ENCODE measurements at places on chromosomes 2 and 18. TPM values are rescaled to one million over a fixed set of nuclear protein-coding genes. Genes with fewer than 3 reads are reported as not detected.

The LIMS4 gene
- 10.8 TPM for total RNA-seq

The CYBRD1 gene
- total RNA-seq, result 289 TPM

DNA sequence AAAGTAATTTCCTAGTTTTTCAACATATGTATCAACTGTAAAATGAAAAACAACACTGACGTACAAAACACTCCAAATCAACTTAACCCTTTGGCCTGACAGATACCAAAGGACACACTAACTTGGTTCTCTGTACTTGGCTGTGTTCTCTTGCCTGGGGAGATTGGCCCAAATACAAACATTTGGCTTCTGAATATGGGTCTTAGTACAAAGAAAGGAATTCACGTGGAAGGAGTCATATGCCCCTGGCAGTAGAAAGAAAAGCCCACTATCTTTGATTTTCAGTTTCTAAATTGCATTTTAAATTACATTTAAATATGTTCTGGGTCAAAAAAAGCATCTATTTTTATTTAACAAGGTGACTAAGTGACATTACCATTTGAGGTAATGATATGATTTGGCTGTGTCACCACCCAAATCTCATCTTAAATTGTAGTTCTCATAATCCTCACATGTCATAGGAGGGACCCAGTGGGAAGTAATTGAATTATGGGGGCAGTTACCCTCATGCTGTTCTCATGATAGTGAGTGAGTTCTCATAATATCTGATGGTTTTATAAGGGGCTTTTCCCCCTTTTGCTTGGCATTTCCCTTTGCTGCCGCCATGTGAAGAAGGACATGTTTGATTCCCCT is 153.6 kb upstream of the CCDC195 start:
- no peak for DNase-seq

DNA sequence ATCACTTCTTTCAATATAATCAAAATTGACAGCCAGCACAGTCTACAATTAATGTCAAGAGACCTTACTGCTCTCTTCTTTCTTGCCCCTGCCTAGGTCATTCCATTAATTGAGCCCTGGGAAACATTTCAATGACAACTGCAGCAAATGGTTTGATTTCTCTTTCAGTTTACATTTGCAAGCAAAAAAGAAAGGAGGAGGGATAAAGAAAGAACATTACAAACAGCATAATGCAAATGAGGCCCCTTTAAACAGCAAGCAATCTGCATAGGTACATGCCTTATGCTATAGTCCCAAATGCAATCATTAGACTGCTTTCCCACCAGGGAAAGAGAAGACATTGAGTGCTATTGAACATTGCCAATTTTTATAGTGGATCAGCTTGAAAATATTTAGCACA is 655.0 kb upstream of the CDH2 start:
- DNase-seq, result no peak

The SULT1C2 gene
- total RNA-seq, result 6.5 TPM

- DNase-seq, result no peak
Measured at GRCh38 chr18:31088532-31088931, 13.7 kb downstream of the DSC2 start.

The CABLES1 gene
- 18.3 TPM for total RNA-seq

The RNF152 gene
- 19.3 TPM for total RNA-seq

The GAL3ST2 gene
- 2.2 TPM for total RNA-seq

- peak; percentile 70 for DNase-seq
Measured at GRCh38 chr2:159124931-159125467, 156.6 kb downstream of the TANC1 start.

DNA sequence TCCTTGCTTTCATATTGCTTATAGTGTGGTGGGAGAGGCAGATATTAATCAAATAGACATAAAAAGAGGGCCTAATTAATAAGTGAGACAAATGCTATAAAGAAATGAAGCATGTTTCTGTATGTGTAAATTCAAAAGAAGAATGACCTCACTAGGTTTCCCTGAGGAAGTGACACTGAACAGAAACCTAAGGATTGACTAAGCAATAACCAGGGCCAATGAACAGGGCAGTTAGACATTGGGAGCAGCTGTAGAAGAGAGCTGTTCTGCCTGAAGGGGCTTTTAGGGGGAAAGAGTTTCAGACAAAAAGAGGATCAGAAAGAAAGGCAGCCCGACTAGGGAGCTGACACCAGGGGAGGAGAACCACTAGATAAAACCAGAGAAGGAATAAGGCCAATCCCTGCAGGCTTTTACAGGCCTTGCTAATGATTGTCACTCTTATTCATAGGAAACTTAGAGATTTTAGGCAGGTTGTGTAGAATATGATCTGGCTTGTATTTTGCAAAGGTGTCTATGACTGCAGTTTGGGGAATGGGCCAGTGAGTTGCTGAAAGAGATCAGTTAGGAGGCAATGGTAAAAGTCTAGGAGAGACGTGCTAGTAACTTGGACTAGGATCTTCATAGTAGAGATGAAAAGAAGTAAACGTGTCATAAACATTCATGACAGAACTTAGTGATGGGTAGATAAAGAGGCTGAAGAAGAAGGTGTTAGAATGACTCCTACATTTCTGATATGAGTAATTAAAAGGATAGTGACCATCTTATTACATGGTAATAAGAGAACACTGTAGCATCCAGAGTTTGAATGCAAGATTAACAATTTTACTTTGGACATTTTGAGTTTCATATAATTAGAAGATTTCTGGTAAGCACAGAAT is 26.8 kb upstream of the NABP1 start:
- no peak for DNase-seq

The ERBB4 gene
- total RNA-seq, result 5.5 TPM

- peak; percentile 64 for DNase-seq
Measured at GRCh38 chr18:22703883-22704585, 229.1 kb upstream of the RBBP8 start.

DNA sequence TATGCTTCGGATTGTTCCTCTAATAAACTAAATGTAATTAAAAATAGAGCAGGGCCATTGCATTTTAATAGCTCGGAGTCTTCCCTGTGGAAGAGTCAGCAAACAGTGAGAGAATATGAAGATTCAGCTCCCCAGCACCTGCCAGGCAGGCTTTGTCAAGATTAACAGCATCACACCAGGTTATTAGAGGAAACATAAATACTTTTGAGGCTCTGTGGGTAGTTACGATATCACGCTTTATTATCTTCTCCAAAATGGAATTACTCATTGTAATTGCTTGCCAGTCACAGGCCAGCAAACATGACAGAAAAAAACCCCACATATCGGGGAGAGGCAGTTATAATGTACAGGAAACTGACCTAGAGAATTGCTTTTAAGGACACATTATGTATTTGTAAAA is 303.9 kb downstream of the CPS1 start:
- DNase-seq, result no peak

DNA sequence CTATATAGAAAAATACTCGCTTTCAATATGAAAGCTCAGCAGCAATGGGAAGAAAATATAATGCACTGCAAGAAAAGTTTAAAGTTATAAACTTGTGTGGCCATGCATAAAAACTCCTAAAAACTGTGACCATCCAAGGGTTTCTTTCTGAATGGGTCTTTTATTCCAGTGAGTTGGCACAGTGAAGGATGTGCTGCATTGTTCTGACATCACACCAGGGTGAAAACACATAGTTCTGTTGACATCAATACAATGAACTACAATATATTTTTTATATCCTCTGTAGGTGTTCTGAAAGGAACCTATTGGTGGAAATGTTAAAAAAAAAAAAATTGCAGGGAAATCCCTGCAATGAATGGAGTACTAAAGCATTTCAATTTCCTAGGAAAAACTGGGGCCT is 80.2 kb downstream of the CDH20 start:
- no peak for DNase-seq

The PTGR3 gene
- total RNA-seq, result 10.6 TPM

DNA sequence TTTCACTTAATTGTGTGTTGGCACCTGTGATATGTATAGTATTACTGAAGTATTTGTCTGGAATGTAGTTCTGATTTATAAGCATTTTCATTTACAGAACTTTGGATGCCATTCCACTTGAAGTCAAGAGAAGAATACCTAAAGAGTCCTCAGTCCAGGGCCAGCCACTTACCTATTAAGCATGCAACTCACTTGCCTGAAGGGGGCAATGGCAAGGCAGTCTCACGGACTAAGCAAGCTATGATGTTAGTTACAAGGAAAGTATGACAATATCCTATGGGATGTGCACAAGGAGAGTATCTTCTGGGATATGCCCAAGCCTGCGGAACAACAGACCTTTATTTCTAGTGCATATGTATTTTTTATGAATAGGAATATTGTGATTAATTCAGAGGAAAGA is 369.4 kb upstream of the GCFC2 start:
- no peak for DNase-seq

GRCh38 chr2:104878863-104879512 is 25.1 kb downstream of the POU3F3 start:
- DNase-seq, result no peak

DNA sequence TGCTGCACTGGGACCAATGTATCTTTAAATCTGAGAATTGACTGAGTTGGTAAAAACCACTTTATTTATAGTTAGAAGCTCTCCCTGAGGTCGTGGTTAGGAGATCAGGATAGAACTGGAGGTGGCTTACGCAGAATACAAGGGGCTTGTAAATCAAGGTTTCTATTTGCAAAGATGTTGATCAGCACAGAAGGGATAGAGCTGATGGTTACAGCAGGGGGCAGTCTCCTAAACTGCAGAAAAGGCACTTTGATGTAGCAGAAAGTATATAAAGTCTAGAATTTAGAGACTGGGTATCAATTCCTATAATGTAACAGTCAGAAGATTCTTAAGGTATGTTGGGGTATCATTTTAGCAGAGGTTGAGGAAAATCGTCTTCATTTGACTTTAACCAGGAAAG is 25.2 kb upstream of the ACVR1 start:
- DNase-seq, result no peak

The DSEL gene
- total RNA-seq, result 14.9 TPM

Measured in umbilical cord (tissue), 2 donors.